Fibroblast of lung (primary cell): ENCODE measurements at places on chromosomes 7 and 10.

GRCh38 chr7:40541336-40541735 lies 406.5 kb downstream of the SUGCT start:
- peak; percentile 59 for DNase-seq

GRCh38 chr10:54585572-54585971 lies 215.5 kb downstream of the PCDH15 start:
- no peak for DNase-seq

GRCh38 chr7:112646783-112647182 lies 143.4 kb downstream of the TMEM168 start:
- DNase-seq, result no peak

- DNase-seq, result no peak
Measured at GRCh38 chr10:47450442-47450841, 33.5 kb downstream of the ANXA8 start.

- DNase-seq, result no peak
Measured at GRCh38 chr10:95755511-95756004, 405 bp upstream of the ENTPD1 start.

- DNase-seq, result no peak
Measured at GRCh38 chr10:58464956-58465355, 47.7 kb upstream of the BICC1 start.

DNA sequence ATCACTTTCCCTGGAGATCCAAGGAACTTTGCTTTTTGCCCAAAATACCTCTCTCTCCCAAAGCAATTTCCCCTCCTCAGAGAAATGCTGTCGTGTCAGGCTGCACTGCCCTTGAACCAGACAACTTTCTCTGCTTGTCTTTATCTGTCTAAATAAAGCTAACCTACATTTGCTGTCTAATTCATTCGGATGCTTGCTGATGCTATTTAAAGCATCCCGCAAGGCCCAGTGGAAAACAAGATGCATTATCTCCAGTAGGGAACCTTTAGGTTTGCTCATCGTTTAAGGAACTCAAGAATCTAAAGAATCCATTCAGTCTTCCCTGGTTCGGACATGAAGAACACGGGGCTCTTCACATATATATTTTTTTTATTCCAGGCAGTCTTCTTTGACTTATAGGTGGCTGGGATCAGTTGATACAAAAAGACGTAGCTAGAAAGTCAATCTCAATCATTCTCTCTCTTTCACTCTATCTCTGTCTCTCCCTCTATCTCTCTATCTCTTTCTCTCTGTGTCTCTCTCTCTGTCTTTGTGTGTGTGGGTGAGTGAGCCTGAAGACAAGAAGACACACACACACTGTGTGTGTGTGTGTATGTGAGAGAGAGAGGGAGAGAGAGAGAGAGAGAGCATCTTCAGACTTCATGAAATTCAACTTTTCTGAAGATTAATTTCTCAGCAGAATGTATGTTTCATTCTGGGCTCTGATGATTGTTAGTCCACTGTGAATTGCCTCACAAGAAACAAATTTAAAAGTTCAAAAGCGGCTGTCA lies 92.8 kb upstream of the MKLN1 start:
- no peak for DNase-seq

DNA sequence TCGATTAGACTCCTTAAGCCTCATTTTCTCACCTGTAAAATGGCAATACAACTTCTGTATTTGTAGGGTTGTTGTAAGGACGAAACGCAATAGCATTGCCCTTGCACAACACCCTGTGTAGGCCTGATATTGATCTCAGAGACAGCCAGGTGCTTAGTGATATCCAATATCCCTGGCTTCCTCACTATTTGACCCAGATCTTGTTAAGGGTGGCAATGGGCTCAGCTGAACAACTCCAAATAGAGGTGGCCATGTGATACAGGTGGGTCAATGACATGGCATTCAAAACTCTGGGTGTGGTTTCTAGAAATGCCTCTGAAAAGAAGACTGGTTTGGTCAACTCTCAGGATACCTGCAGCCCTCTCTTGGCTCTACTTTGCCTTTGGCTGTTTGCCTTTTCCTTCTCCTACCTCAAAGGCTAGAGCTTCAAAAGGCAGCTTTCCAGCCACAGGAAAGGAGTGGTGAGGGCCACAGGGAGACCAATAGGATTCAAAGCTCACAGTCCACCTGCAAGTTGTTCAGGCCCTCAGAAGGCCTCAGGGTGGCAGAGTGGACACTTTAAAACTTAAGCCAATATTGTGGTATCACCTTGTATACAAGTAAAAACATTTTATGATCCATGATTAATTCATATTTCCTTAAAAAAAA lies 14.9 kb upstream of the GATAD1 start:
- no peak for DNase-seq

DNA sequence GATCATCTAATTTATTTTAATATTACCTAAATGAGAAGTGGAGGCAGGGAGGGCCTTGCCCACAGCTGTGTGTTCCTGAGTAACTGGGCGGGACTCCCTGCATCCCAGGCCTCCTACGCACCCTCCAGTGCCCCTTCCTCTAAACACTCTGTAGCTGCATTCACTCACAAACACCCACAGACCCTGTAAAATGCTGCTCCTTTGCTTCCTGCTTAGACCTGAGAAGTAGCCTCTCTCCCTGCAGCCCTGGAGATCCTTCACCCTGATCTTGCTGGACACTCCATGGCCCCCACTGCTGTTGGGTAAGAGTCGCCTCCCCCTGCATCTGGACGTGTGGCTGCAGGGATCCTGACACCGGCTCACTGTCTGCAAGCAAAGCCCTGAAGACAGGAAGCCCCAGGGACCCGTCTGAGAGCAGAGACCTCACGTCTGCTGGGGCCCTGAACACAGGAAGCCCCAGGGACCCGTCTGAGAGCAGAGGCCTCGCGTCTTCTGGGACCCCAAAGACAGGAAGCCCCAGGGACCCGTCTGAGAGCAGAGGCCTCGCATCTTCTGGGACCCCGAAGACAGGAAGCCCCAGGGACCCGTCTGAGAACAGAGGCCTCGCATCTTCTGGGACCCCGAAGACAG lies 589.8 kb downstream of the DNAJB6 start:
- DNase-seq, result no peak

- DNase-seq, result no peak
Measured at GRCh38 chr10:44049301-44050015, 335.4 kb downstream of the CXCL12 start.

GRCh38 chr7:12056381-12056780 lies 154.7 kb upstream of the TMEM106B start:
- DNase-seq, result peak; percentile 43

GRCh38 chr10:26550774-26551526 lies 112.8 kb downstream of the APBB1IP start:
- DNase-seq, result no peak

GRCh38 chr7:29684787-29685650 lies 121.3 kb upstream of the WIPF3 start:
- peak; percentile 75 for DNase-seq

- DNase-seq, result no peak
Measured at GRCh38 chr7:31955021-31955420, 115.2 kb downstream of the PDE1C start.

GRCh38 chr10:4725917-4726606 lies 99.9 kb upstream of the AKR1E2 start:
- DNase-seq, result peak; percentile 94

DNA sequence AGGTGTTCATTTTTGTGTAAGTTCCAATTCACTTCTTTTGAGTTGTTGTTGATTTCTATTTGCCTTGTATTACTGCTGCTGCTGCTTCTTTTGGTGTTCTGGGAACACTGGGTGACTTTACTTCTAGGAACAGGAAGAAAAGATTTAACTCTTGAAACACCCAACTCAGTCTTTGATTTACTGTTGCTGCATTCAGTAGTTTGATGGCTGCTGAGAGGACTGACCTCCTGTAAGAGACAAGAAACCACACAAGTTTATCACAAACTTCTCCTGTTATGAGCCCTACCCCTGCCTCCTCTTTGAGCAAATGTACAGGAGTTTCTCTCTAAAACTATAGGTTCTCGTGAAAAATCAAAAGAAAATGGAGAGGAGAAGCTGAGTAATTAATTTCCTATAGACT lies 161.7 kb downstream of the CTTNBP2 start:
- DNase-seq, result no peak

GRCh38 chr7:45583296-45583695 lies 9.1 kb downstream of the ADCY1 start:
- DNase-seq, result no peak

GRCh38 chr7:47957156-47957555 lies 8.9 kb upstream of the PKD1L1 start:
- no peak for DNase-seq

DNA sequence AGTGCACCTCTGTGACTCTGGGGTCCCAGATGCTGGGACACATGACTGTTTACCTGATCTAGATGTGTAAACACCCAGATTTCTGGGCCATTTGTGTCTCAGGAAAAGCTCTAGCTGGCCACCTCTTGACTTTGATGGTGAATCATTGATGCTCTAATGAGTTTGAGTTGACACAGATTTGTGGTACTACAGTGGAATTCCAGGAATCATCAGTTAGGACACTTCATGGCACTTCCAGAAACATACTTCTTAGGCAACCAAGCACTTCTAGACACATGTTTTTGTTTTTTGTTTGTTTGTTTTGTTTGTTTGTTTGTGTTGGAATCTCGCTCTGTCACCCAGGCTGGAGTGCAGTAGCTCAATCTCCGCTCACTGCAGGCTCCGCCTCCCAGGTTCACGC lies 302.2 kb upstream of the ZMIZ1 start:
- DNase-seq, result no peak

GRCh38 chr7:34315032-34315431 lies 343.0 kb upstream of the NPSR1 start:
- peak; percentile 94 for DNase-seq

DNA sequence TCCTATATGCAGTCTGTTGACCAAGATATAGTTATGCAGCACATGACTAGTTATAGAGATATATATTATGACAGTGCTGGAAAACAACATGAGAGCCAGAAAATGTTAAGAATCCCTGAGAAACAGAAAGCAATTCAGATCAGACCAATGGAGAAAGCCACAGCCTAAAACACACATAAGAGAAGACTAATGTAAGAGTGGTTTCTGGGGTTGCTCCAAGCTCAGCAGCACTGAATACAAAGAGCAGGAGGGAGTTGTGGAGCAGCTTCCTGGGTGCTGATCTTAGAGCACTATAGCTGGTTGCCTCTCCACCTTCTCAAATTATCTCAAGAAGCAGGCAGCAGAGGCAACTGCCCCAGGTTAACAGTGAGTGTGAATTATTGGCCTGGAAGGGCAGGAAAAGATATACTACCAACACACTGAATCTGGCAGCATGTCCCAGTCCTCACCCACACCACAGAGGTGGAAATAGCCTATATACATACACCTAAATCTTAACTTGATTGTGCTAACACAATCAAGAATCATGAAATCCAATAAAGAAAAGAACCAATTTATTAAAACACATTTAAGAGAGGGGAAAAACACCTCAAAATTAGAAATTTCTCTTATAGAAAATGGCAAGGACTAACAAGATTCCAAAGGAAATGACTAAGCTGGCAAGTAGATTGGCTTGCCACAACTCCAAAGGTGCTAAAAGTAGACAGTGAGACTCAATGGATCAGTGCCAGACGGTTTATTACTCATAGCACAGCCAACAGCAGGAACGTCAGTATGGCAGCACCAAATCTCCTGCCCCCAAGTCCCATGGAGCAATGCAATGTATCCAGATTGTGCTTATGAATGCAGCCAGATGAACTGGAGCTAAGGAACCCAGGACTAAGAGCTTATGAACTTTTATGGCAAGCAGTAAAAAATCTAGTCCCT lies 5.1 kb downstream of the PTTG1IP2 start:
- peak; percentile 63 for DNase-seq

DNA sequence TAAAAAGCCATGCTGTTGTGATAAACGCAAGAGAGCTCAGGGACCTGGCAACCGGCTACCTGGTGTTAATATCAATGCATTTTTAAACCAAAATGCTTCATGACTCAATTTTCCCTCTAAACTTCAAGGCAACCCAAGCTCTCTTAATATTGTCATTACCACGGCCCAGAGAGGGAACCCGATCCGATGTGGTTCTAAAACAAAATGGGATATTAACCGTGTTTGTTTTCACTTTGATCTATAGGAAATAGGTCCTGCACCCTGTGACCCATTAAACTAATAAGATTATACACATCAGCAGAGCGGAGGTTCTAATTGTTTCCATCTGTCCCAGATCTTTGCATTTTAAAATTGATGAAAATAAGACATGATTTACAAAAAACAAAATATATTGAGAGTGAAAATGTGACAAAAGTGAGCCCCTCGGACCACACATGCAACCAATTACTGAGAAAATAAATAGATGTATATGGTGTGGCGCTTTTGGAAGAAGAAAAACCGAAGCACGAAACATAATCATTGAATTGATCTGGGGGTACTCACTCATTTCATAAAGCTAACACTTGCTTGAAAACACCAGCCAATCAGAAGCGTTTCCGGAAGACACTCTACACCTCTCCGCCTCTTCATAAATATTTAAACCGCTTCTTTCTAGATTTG lies 290.3 kb upstream of the NFE2L3 start:
- DNase-seq, result no peak
